ENCODE measurements at places on chromosomes 7 and 10.

DNA sequence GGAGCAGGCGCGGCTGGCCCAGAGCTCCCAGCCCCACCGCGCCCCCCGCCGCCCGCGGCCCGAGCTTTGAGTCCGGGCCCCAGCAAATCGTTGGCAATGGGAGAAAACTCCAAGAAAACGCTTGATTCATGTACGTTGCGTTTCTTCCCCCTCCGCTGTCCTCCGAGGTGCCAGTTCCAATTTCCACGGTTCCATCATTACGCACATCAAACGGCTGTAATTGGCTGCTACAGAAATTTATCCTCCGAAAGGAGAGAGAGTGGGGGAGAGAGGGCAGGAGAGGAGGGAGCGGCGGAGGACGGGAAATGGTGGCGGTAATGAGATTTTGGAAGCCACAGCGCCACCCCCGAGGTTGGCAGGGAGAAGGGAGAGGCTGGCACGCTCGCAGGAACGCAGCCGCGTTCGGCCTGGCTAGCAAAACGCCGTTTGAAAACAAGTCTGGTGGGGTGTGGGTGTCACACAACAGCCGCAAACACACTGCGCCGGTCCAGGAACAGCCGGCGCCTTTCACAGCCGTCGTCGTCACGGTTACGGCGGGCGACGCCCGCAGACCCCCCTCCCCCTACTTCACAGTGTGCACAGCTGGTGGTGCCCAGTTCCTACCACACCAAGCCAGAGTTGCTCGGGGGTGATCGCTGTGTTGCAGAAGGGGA, 57.5 kb downstream of the UNCX start:
- no peak for DNase-seq

- no peak for DNase-seq
Observed at GRCh38 chr7:121510858-121511482, 114.9 kb upstream of the FAM3C start.

DNA sequence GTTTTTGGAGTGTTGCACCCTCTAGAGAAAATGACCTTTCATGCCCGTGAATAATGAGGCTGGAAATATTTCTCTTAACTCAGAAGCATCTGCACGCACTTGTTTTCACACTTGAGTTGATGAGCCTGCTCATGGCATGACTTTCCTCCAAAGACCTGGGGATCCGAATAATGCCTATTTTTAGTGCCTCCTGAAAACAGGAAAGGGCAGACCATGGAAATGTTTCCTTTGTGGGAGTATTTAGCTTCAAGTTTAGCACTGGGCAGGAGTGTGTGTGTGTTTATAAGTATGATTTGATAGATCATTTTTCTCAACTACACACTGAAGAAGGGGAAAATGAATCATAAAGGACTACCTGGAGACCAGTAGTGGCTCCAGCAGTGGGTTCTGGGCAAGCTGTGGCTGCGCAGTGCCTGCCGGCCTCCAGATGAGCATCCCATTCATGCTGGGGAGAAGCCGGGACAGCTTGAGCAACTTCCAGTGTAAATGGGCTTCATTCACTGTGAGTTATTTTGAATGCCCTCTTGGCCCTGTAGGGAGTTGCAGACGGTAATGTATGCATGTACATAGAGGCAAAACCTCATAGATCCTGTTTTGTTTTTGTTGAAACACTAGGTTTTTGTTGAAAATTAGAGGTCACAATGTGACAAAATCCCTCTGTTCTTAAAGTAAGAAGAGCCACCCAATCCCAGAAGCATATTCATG, 117.8 kb upstream of the INSYN2A start:
- no peak for DNase-seq

DNA sequence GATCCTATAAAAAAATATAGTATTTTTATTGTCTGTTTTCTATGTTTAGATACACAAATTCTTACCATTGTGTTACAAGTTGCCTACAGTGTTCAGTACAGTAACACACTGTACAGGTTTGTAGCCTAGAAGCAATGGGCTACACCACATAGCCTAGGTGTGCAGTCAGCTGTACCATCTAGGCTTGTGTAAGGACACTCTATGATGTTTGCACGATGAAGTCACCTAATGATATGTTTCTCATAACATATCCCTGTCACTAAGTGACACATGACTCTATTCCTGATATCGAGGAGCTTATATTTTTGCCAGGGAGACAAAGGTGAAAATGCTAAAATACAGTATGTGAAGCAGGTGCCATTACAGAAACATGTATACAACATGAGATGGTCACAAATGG, 18.6 kb downstream of the ZNF25 start:
- DNase-seq = no peak

DNA sequence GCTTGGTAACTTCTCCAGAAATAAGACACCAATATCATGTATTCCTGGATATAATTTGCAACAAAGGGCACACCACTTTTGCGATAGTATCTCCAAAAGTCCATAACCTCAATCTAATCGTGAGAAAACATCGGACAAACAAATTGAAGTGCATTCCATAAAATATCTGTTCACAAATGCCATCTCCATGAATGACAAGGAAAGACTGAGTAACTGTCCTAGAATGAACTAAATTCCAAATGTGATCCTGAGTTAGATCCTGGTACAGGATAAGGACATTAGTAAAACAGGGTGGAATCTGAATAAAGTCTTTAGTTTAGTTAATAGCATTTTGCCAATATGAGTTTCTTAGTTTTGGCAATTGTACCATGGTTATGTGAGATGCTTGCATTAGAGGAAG, 384.2 kb downstream of the SUGCT start:
- no peak for DNase-seq

DNA sequence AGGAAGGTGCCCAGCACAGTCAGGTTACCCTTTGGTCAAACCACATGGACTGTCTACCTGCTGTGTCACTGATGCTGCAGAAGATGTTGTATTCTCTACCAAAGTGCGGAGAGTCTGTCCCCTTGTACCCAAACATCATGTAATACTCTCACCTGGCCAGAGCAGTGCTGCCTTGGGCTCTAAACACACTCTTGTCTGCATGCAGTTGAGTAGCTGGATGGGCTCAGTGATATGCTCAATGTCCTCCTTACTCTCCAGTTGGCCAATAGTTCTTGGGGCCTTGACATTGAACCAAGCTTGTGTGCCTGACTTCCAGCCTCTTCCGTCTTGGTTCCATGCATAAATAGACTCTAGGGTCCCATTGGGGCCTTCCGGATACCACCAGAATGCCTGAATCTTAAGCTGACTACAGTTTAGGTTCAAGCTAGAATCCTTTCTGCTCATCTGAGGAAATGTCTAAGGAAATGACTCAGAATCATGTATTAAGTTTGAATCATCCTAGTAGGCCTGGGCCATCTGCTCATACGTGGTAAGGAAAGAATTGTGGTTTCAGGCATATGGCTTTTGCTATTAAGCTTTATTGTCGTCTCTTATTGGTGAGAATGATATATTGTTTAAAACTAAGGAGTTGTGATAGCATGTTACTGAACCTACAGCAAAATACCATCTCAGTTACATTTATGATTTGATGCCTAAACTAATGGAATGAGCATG, 118.0 kb downstream of the OTUD1 start:
- DNase-seq = no peak

- no peak for DNase-seq
Observed at GRCh38 chr10:81944609-81945008, 69.6 kb downstream of the NRG3 start.

GRCh38 chr7:148026713-148027112, 563.9 kb upstream of the C7orf33 start:
- no peak for DNase-seq

GRCh38 chr10:80421050-80421706, 12.8 kb downstream of the PRXL2A start:
- DNase-seq = no peak

Measured in GM13976 (cell line).